ENCODE measurements at places on chromosomes 7 and 10.

DNA sequence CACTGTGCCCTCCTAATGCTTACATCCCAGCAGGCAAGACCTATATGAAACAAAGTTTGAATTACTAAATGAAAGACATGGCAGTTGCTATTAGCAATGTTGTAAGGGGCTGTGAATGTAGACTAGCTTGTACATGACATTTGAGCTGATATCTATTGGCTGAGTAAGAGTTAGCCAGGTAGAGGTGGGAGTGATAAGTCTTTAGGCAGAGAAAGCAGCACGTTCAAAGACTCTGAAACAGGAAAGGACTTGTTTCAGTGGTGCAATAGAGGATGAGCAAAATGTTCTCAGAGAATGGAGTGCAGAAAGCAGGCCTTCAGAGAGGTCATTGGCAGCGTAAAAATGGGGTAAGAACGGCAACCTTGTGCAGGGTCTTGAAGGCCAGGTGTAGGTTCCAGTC lies 687.6 kb downstream of the AUTS2 start:
- no peak for DNase-seq

DNA sequence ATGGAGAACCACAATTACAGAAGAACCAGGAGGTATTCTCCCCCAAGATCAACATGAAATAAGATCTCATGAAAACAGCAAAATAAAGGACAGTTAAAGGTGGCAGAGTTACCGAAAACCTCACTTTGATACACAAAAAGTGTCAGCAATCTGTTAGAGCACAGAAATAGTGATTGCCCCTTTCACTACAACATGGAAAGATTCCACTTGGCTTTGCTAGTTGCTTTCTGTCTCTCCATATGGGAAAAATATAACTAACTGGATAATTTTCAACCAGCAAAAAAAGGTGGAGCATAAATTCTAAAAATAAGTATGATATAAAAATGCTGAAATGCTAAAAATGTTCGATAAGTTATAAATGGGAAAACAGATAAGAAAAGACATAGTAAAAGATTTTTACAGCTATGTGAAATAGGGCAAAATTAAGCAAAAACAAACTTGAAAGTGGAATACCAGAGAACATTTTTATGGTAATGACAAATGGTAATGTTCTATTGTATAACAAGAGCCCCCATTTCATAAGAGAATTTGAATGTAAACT lies 90.2 kb downstream of the GPR85 start:
- DNase-seq = no peak

DNA sequence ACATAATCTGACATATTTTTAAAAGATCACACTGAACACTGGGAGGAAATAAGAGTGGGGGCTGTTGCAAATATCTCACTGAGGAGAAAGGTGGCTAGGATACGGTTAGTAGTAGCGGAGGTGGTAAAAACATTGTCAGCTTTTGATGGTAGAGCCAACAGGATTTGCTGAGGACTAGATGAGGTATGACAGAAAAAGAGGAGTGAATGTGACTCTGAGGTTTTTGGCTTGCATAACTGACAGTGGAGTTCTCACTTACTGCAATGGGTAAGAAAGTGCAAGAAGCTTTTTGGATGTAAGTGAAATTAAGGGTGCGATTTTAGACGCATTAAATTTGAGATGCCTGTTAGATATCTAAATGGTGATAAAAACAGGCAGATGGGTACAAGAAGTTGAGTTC lies 102.0 kb upstream of the MBL2 start:
- no peak for DNase-seq

- no peak for DNase-seq
Observed at GRCh38 chr7:8201846-8202441, 60.0 kb downstream of the ICA1 start.
